Stimulated activated CD4-positive, alpha-beta T cell treated with anti-CD3 and anti-CD28 coated beads, Interleukin-1b, Interleukin-23, amount 100 ng/mL, for 4 hours (primary cell): ENCODE measurements at places on chromosomes 11 and 22.

GRCh38 chr11:737366-737765 lies 9.9 kb upstream of the TALDO1 start:
- no peak for DNase-seq

DNA sequence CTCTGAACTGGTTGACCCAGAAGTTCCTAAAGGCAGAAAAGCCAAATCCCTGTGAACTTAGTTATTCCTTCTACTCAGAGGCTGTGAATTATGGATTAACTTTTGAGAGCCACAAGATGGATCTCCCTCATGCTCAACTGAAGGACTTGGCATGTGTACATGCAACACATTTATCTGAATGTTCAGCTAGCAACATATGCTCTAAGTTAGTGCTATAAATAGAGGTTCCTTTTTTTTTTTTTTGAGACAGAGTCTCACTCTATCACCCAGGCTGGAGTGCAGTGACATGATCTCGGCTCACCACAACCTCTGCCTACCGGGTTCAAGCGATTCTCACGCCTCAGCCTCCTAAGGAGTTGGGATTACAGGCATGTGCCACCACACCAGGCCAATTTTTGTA lies 40.1 kb downstream of the EIF4ENIF1 start:
- no peak for DNase-seq

DNA sequence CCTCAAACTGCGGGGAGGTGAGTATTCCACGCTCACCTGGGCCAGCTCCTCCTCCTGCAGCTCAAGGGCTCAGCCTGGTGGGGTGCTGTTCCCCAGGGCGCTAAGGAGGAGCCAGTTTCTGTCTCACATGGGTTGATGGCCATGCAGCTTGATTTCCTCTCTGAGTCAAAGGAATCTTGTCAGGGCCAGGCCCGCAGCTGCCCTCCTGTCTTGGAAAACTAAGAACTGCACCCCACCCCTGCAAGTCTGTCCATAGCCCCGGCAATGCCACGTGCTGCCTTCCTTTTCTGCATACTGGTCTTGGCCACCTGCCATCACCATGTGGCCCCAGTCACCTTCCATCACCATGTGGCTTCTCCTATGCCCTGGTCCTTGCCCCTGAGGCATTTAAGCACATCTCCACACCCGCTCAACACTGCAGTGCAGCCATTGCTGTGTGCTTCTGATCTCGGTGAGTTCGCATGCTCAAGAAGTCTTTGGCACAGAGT lies 35.2 kb upstream of the CLDN5 start:
- DNase-seq: no peak

GRCh38 chr22:46149512-46150033 lies 753 bp upstream of the PPARA start:
- DNase-seq: peak; percentile 23

DNA sequence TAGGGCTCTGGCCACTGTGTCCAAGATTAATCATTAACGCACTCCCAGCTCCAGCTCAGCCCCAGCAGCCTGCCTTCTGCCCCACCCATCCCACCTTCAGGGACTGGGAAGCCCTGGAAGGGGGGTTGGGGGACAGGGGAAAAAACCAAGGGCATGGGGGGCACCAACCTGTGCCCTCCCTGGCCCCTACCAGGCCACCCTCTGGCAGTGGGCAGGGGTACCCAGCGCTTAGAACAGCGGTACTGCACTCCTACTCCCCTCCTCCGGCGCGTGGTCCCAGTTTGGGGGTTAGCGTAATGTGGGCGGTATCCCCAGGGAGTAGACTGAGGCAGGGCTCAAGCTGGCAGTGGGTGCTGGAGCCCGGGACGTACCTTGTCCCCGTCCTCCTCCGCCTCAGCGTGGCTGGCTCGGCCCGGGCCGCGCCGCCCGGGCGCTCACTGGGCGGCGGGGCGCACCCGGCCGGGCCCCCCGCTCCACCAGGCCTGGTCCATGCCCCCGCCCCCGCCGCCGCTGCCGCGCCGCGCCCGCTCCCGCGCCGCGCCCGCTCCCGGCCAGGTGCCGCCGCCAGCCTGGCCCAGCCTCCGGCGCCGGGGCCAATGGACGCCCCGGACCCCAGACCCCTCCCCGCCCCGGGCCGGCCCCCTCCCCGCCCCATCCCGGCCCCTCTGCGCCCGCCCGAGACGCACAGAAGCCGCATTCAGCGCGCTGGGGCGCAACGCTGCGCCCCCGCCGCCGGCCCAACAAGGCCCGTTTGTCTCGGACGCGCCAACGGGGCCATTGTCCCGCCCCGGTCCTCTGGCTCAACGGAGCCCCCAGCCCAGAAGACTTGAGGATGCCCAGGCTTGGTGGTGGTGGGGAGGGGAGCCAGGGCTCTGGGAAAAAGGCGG lies at the start of gene GAL3ST1:
GAL3ST1 (minus strand) TSS at position 571 of the 887 bp plus-strand sequence. CDS start 17,273 bp downstream, outside the sequence.
- no peak for DNase-seq

GRCh38 chr11:65546217-65546958 lies 11.8 kb downstream of the LTBP3 start:
- peak; percentile 100 for DNase-seq

DNA sequence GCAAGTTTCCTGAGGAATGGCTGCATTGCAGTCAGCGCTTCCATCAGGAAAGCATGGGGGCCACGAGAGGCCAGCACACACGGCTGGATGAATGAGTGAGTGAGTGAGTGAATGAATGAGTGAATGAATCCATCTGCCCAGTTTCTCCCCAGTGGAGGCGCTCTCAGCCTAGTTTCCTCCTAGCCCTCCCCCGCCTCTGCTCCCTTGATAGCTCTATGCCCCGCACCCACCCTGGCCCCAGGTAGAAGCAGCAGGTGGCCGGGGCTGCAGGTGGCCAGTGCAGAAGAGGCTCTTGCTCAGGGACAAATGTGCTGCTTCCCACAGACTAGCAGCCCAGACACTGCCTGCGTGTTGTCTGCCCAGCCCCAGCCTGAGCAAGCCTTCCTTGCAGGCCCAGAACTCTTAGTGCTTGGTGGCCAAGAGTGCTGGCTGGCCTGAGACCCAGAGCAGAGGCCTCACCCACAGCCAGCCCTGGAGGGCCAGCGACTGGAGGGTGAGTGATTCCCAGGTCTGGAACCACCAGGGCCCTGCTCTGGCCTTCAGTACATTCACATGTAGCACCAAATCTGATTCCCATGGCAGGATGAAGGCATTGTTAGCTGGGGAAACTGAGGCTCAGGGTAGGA lies 31.1 kb upstream of the PDGFB start:
- DNase-seq: no peak

- no peak for DNase-seq
Measured at GRCh38 chr11:76088511-76088910, 117.8 kb downstream of the WNT11 start.

DNA sequence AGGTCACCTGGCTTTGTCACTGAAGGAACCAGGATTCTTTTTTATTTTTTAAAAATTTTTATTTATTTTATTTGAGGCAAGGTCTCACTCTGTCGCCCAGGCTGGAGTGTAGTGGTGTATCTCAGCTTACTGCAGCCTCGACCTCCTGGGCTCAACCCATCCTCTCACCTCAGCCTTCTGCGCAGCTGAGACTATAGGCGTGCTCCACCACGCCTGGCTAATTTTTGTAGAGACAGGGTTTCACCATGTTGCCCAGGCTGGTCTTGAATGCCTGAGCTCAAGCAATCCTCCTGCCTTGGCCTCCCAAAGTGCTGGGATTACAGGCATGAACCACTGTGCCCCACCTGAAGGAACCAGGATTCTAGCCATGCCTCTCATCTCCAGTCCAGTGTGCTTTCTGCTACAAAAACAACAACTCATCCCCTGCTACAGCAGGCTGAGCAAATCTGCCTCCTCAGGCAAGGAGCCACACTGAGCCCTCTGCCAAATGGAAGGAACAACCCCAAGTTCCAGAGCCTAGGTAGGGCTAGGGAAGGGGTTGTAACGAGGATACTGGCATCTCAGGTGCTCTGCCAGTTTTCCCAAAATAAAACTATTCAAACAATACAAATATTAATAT lies 2.6 kb upstream of the PEX26 start:
- DNase-seq: no peak

- peak; percentile 20 for DNase-seq
Measured at GRCh38 chr11:121466063-121466794, 13.5 kb upstream of the SORL1-AS1 start.

DNA sequence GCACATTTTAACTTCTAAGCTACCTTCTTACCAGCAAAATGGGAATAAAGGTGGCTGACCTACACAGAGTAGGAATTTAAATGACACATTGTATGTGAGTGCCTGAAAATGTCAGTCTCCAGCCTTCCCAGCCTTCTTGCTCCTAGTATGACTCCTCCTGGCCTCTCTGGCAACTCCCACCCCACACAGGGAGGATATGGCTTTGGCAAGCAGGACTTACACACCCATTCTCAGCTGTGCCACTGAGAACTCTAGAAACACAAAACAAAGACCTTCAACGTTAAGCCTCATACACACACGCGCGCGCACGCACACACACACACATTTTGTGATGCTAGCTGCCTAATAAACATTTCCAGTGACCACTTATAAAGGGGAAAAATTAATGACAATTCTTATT lies 65.8 kb downstream of the PACSIN2 start:
- DNase-seq: no peak

DNA sequence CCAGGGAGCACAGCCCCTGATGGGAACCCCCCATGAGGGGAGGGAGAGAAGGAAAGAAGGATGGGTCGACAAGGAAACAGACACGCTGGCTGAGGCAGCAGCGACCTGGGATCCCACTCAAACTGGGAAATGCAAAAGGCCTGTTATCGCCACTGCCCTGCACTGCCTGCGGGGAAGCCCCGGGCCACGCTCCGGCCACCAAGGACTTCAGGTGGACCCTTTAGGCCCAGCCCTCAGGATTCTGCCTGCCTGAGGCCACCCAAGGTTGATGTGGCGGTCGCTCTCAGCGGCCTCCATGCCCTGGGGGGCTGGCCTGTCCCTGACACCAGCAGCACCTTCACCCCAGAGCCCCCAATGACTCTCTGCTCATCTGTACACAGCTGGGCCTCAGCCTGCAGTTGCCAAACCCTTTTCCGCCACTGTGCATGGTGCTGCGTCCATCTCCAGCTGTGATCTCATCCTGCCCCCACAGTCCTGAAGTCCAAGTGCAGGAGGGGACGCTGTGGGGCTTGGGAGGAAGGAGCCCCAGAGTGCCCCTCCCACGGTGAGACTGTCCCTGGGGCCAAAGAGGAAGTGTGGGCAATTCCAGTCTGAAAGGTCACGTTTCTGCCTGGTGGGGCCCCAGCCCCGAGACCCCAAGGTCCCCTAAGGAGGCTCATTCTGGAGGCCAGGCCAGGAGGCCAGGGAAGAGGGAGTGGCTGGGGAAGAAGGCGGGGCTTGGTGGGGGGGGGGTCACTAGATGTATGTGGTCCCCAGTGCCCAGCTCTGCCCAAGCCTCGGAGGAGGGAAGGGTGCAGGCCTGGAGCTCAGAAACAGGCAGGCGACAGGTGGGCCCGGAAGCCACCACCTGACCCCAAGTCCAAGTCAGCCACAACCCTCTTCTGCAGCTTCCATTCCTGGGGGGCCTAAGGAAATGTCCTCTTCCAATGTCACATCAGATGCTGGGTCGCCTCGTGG lies 31.6 kb downstream of the OSBPL5 start:
- DNase-seq: no peak

DNA sequence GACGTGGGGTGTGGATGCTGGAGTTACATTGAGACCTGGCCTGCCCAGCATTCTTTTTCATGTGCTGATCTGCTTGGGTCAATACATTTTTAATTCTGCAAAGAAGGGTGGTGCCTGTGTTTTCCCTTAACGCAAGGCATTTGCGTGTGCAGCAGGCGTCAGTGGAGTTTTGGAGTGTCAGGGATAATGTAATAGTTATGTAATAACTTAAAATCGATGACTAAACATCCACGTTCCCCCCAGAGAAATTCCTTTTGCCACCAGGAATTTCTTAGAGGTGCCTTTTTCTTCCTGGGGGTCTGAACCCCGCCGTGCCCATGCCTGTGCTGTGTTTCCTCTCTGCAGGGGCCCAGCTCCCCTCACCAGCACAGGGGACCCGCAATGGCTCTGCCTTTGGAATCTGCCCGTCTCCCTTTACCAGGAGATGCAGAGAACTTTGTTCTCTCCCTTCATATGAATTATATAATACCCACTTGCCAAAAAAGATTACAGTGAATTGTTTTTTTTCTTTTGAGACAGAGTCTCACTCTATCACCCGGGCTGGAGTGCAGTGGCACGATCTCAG lies 62.6 kb downstream of the TBC1D22A start:
- DNase-seq: no peak

DNA sequence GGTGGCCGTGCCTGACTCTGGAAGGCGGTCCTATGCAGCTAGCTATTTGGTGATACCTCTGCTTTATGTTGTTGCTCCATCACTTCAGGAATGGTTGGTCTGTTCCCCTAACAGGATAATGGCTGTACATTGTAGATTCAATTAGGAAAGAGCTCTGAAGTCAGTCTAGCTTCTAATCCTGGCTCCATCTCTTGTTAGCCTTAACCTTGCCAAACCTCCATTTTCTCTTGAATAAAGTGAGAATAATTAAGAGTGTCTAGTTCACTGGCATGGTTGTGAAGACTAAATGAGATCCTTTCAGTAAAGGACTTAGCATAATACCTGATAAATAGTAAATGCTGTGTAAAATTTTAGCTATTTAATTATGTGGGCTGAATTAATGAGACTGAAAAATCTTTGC lies 262.5 kb upstream of the ARHGAP20 start:
- no peak for DNase-seq

DNA sequence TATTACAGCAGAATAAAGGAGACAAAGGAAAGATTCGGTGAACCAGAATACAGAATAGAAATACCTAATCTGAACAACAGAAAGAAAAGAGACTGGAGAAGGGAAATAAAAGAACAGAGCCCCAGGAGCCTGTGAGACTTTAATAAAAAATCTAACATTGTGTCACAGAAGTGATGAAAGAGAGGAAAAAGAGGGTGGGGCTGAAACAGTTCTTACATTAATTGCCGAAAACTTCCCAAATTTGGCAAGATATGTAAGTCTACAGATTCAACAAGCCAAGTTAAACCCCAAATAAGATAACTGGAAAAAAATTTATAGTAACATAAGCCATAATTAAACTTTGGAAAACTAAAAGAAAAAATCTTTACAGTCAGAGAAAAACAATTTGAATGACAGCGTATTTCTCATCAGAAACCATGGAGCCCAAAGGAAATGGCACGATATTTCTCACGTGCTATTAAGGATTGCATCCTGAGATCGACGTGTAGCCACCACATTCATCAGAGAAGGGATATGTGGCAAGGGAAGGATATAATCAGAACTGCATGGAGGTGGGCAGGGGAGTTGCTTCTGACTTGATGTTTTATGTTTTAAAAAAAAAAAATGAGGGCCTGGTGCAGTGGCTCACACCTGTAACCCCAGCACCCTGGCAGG lies 73.9 kb downstream of the SGSM3 start:
- DNase-seq: no peak
